Activated T-cell treated with anti-CD3 and anti-CD28 coated beads for 1 hour (primary cell): ENCODE measurements at places on chromosomes 4 and X.

GRCh38 chr4:110508827-110509710 lies 33.1 kb downstream of the ENPEP start:
- no peak for DNase-seq

DNA sequence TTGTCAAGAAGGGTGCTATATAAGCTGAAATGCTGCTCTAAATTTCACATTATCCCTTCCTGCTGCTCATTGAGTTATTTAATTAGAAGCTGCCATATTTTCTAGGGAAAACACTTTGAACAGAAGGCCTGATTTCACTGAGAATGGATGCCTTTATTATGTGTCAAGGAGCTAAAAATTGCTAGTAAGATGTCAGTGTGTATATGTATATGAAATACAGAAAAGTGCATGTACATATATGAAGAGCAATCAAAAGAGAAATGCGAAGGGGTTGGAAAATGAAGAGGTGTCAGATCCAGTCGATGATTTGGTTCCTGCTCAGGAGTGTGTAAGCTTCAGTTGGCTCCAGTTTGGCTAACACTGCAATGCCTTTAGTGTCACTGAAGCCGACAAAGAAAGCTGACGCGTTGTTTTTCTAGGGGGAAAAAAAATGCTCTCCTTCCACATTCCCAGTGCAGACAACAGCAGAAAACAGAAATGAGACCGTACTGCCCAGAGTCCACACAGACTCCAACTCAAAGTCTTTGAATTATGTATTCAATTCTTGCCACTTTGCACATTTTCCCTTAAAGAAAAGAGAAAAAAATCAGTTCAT lies 154.2 kb downstream of the NHS start:
- no peak for DNase-seq

DNA sequence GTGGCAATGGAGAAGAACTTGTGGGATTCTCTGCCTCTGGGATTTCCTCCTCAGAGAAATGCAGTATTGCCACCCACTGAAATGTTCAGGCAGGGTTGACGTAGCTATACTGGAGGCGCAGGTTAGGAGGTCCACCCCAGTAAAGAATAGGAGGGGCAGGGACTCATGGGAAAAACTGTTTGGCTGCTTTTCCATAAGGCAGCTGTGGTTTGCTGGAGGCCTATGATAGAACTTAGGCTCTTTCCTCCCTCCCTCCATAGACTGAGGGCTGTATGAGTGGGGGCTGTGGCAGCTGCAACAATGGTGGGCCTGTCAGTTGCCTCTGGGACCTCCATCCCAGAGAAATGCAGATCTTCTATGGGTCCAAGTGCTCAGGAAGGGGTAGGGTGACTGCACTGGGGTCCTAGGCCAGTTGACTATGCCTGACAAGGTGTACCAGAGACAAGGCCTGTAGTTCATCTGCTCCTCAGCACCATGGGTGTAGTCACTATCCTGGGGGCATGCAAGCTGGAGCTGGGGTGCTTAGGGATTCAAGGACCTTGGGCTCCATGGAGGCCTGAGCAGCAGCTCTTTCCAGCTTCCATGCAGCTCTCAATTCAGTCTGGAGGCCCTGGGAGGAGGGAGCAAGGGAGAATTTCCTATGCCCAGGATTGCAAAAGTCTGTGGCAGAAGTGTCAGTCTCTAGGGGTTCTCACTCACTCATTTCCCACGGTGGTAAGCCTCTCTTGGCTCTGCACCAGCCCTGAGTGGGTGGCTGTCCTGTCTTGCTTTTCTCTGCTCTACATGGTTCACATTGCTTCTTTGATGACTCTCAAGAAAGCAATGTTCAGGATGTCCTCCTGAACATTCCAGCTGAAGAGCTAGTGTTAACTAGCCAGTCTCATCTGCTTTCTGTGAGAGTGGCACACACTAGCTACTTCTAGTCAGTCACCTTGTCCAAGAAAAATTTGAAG lies 353.0 kb downstream of the IDS start:
- DNase-seq: no peak

GRCh38 chr4:181982437-181982836 lies 260.8 kb upstream of the TENM3 start:
- no peak for DNase-seq

GRCh38 chr4:38581426-38582106 lies 82.4 kb upstream of the KLF3 start:
- no peak for DNase-seq

GRCh38 chr4:149965206-149965605 lies 113.0 kb upstream of the DCLK2 start:
- no peak for DNase-seq

DNA sequence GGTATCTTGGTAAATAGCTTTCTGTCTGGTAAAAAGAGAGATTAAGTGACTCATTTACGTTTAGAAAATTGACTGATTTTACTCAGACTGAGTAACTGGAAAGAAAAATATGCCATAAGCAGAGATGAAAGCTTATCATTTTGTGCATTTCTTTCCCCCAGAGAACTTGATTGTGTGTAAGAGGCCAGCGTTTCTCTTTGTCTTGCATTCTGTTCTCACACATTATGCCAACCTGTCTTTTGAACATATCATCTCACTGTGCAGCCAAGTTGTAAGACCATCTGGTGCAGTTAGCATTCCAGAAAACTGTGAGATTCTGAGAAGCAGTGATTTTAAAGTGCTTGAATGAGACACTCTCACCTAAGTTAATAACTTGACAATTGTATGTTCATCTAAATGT lies 651.3 kb downstream of the TECRL start:
- no peak for DNase-seq

GRCh38 chr4:114807759-114808404 lies 209.3 kb downstream of the UGT8 start:
- no peak for DNase-seq

DNA sequence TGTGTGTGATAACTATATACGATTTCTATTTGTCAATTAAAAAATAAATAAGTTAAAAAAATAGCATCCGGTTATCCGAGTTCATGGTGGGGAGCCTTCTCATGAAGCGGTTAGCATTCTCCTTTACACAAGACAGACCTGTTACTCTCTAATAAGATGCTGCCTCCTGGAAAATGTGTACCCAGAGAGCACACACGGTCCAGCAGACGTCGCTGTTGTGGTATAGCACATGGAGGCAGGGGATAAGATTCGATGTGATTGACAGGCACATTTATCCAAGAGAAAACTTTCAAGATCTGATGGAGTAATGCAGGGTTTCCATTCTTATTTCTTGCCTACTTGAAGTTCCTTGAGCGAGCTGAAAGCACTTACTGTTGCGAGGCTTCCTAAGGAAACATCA lies 62.7 kb upstream of the STS start:
- no peak for DNase-seq

DNA sequence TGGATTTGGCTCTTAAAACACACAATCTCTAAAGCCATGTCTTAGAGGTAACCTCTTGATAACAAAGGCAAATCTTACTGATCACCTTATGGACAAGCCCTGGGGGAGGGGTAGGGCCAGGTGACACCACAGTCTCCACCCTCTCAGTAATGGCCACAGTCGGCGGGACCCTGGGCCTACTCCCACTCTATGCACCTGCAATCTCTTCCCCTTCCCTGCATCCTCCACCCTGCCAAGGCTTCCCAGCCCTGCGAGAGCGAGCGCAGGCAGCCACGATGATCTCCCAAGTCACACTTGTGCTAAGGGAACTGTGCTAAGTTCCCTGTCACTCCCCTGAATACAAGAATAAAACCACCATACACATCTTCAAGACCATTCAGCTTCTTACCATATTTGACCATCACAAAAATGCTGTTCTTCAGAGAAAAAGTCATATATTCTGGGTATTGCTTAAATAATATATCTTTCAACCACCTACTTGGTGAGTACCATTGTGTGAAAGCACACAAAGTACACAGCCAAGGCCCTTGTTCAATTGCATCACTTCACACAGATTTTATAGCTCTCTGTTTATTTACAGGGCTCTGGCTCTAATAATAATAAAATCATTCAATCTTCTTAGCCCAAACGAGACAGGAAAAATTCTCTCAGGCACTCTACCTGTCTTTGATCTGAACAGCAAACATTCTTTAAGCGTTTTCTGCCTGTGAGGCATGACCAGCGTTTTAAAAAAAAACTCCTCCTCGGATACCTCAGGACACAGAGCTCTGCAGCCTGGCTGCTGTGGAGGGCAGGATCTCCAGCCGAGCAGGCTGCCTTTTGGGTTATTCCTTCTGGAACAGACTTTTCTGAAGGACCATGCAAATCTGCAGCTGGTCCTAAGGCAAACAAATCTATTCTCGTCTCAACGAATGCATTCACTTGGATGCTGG lies 115.7 kb upstream of the MAP3K15 start:
- no peak for DNase-seq

GRCh38 chr4:137470806-137471205 lies 61.5 kb downstream of the PCDH18 start:
- DNase-seq: no peak

- no peak for DNase-seq
These were observed 274.1 kb upstream of the MAGEB2 start for GRCh38 chrX:29941287-29941686.

- no peak for DNase-seq
These were observed 1938.9 kb upstream of the TENM3 start for GRCh38 chr4:180304321-180304720.

- no peak for DNase-seq
These were observed 26.4 kb downstream of the PRIMPOL start for GRCh38 chr4:184675821-184676492.

- DNase-seq: no peak
These were observed 65.3 kb downstream of the ELOVL6 start for GRCh38 chr4:110132816-110133719.
